ENCODE measurements at places on chromosomes 6 and 20.

GRCh38 chr6:166970091-166970490 is 13.7 kb upstream of the RNASET2 start:
- no peak for DNase-seq
- H3K27ac ChIP-seq: no peak overlapping the region
- H3K4me3 ChIP-seq: no peak overlapping the region
- no peaks in the 10 kb centered on the region for H3K27me3 ChIP-seq

- no peak overlapping the region for H3K4me3 ChIP-seq
- peaks cover 4% of the 10 kb centered on the region for H3K36me3 ChIP-seq
- no peaks in the 10 kb centered on the region for H3K27me3 ChIP-seq
- no peak for DNase-seq
- peaks cover 16% of the 10 kb centered on the region for H3K4me1 ChIP-seq
Observed at GRCh38 chr20:8344631-8345030, 212.6 kb downstream of the PLCB1 start.

DNA sequence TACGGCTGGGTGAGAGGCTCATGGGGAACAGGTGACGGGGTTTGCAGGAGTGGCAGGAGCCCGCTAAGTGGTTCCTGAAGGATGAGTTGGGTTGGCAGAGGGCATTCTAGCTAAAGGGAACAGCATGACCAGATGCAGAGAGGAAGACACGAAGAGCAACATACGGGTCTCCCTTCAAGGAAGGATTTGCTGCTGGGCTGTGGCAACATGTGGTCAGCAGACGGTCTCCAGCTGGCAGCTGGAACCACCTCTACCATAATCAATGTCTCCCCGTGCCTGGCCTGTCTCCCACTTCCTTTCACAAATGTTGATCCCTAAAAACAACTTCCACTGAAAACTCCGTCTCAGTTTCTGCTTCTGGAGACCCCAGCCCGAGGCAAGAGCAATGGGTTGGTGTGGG is 80.6 kb upstream of the SULF2 start:
- no peak overlapping the region for H3K27ac ChIP-seq
- H3K4me1 ChIP-seq: peaks cover 15% of the 10 kb centered on the region
- H3K27me3 ChIP-seq: peaks cover 7% of the 10 kb centered on the region
- no peaks in the 10 kb centered on the region for H3K36me3 ChIP-seq
- no peak overlapping the region for H3K4me3 ChIP-seq
- DNase-seq: no peak

GRCh38 chr6:37906121-37906520 is 86.6 kb downstream of the ZFAND3 start:
- H3K36me3 ChIP-seq: no peaks in the 10 kb centered on the region
- no peaks in the 10 kb centered on the region for H3K27me3 ChIP-seq
- no peak for DNase-seq
- H3K27ac ChIP-seq: no peak overlapping the region
- H3K4me1 ChIP-seq: peaks cover 27% of the 10 kb centered on the region

DNA sequence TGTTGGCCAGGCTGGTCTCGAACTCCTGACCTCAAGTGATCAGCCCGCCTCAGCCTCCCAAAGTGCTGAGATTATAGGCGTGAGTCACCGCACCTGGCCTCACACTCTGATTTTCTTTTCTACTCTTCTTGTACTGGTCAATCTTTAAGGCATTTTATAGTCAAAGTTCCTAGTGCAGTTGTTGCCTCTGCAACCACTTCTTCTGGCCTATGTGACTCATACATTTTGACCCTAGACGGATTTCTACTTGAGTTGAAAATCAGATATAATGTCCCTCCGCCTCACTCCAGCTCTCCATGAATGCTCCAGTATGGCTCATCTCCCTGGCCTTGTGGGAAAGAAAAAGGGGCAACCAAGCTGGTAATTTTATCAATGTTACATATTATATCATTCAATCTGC is 42.4 kb downstream of the TNFRSF21 start:
- DNase-seq: no peak
- no peaks in the 10 kb centered on the region for H3K27me3 ChIP-seq
- peaks cover 42% of the 10 kb centered on the region for H3K4me1 ChIP-seq
- H3K4me3 ChIP-seq: no peak overlapping the region
- H3K36me3 ChIP-seq: peaks cover 36% of the 10 kb centered on the region

DNA sequence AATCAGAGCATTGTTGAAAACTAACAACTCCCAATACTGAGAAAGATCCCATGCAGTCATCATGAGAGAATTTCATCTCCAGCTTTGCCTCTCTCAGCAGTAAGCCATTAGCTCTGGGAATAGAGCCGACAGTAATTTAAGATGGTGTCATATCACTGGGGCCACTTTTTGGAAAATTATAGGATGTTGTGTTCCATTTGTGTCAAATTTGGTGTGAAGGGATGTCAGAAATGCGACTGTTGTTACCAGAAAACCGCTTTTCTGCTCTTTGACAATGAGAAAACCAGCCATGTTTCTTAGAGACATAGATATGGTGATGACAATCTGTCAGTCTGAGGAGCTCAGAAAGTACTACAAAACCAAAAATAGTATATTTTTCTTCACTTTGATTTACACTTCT is 106.3 kb upstream of the KHDRBS2 start:
- no peaks in the 10 kb centered on the region for H3K4me1 ChIP-seq
- H3K36me3 ChIP-seq: no peaks in the 10 kb centered on the region

GRCh38 chr20:36794116-36794474 is 20.5 kb upstream of the DSN1 start:
- H3K27me3 ChIP-seq: no peaks in the 10 kb centered on the region
- DNase-seq: no peak
- H3K27ac ChIP-seq: no peak overlapping the region
- no peak overlapping the region for H3K4me3 ChIP-seq
- H3K36me3 ChIP-seq: peaks cover 65% of the 10 kb centered on the region
- H3K4me1 ChIP-seq: no peaks in the 10 kb centered on the region

- H3K36me3 ChIP-seq: no peaks in the 10 kb centered on the region
- no peaks in the 10 kb centered on the region for H3K4me1 ChIP-seq
- DNase-seq: no peak
- H3K27ac ChIP-seq: no peak overlapping the region
- H3K27me3 ChIP-seq: no peaks in the 10 kb centered on the region
- no peak overlapping the region for H3K4me3 ChIP-seq
Observed at GRCh38 chr20:9087531-9088217, 18.8 kb downstream of the PLCB4 start.

Data from HepG2 (cell line).